ENCODE measurements at places on chromosomes 3 and 15.

- no peak for DNase-seq
These were observed 297.3 kb downstream of the DOCK3 start for GRCh38 chr3:50972029-50972428.

DNA sequence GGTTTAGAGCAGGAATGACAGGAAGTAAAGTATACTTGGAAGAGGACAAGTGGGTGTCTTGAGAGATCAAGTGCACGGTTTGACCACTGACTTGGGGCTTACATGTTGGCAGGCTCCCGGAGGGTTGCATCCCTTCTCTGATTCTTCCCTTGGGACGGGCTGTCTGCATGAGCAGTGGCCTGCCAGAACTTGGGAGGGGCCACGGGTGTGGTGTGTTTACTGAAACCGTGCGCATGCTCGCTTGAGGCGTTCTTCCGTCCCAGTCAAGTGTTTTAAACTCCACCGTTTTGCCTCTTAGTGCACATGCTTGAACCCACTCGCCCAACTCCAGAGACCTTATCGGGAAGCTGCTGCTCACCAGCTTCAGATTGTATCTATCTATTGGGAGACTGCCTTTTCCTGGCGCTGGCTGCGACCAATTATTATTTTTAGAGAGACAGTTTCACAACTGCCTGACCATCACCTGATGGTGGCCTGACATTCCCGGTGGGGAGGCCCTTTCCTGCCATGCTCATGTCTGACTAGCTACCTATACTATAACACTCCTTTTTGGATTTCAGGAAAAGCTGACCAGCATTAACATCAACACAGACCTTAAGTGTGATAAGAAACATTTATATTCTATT, 14.9 kb upstream of the C3orf22 start:
- DNase-seq, result no peak

- no peak for DNase-seq
These were observed 2.9 kb upstream of the RNF7 start for GRCh38 chr3:141735176-141735575.

DNA sequence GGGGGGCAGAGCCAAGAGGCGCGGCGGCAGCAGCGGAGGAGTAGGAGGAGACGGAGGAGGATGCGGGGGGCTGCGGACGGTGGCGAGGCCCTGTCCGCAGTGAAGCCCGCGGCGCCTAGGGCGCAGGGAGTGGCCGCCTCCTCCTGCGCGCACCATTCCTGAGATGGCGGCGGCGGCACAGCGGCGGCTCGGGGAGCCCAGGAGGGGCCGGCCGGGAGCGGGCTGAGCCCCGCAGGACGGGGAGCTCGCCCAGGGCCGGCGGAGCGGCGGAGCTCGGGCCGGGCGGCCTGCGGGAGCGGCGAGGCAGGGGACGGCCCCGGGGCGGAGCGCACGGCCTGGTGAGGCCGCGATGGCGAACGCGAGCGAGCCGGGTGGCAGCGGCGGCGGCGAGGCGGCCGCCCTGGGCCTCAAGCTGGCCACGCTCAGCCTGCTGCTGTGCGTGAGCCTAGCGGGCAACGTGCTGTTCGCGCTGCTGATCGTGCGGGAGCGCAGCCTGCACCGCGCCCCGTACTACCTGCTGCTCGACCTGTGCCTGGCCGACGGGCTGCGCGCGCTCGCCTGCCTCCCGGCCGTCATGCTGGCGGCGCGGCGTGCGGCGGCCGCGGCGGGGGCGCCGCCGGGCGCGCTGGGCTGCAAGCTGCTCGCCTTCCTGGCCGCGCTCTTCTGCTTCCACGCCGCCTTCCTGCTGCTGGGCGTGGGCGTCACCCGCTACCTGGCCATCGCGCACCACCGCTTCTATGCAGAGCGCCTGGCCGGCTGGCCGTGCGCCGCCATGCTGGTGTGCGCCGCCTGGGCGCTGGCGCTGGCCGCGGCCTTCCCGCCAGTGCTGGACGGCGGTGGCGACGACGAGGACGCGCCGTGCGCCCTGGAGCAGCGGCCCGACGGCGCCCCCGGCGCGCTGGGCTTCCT, at the start of gene GPR27:
GPR27 (plus strand) TSS at position 155 of the 909 bp plus-strand sequence; CDS start at position 350, 195 bp downstream.
- no peak for DNase-seq

- no peak for DNase-seq
These were observed 42.3 kb downstream of the MAP3K13 start for GRCh38 chr3:185405243-185405642.

DNA sequence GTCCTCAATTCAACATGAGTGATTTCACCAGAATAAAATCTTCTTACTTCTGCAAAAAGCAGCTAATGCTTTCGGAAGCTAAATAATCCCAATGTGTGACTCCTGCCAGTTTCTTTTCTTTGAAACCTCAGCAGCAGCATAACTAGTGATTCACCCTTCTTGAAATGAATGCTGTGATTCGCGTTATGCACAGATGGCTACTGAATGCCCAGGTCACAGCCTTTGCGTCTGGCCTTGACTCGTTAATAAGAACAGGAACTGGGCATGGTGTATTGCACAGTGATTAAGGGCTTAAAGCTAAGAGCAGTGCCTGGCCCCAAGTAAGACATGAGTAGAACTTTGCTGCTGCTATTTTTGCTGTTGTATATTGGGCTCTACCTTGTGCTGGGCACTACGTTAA, 19.0 kb downstream of the CGNL1 start:
- no peak for DNase-seq

GRCh38 chr3:187323091-187323490, 31.6 kb upstream of the MASP1 start:
- DNase-seq, result no peak

DNA sequence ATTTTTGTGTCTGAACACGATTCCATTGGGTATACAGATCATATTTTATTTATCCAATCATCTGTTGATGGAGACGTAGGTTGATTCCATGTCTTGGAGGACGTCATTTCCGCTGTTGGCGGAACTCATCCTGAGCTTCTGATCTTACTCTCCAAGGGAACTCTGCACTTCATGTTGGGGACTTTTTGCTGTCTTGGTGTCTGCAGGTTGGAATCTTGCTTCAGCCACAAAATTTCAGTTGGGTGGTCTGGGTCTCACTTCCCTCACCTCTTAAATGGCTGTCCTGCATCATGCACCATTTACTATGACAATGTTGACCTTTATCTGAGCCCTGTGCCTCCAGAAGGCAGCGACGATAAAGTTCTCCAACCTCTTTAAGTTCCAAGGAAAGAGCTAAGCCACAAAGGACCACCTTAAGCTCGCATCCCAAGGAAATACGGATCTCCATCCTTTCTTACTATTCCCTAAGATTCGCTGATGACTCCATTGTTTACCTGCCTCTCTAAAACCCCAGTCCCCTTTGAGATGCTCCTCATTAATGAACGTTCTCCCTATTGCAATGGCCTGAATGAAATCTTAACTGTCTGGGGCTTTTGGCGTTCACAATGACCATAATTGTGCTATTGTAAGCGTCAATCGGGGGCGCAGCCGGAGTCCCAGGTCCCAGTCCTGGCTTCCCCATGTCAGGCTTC, 23.1 kb upstream of the RNU6-1 start:
- DNase-seq, result no peak

DNA sequence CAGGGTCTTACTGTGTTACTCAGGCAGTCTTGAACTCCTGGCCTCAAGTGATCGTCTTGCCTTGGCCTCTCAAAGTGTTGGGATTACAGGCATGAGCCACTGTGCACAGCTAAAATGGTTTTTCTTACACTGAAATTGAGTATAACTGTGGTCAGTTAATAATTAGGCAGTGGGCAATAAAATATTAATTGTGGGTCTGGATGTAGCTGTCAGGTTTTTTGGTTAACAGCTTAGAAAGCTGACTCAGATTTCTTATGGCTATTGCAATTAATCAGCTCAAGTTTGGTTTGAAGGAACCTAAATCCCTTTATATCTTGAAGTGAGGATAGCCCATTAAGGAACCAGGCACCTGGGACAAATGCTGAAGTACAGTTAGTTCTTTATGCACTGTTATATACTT, 73.8 kb upstream of the LRRFIP2 start:
- no peak for DNase-seq

DNA sequence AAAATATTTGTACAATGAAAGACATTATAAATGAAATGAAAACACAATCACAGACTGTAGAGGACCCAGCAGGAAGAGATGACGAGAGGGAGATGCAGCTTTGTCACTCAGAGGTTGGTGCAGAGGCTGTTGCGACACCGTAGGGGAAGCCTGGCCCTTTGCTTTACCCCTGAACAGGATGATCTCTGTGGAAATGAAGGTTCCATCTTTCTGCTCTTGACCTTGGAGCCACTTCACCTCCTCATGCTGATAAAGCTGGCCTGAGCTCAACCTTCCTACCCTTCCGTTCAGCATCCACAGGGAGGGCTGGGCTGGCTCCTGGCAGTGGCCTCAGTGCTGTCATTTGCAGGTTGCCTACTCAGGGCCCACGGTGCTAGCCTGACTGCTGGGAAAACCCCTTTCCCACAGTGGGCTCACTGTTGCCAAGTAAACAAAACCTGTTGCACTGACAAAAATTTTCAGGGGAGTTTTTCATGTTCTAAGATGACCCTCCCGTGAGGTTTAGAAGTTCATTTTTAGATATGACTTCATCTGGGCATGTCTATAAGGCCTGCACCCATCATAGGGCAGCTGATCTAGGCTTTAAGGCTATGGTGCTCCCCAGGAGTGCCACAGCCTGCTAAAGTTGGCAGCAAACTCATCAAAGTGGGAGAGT, 3.0 kb upstream of the CD80 start:
- DNase-seq, result no peak

- DNase-seq, result no peak
These were observed 28.2 kb downstream of the PPP4R2 start for GRCh38 chr3:73024836-73025235.

- no peak for DNase-seq
These were observed 8.0 kb downstream of the CLDN16 start for GRCh38 chr3:190396001-190396400.

GRCh38 chr15:90814191-90814821, 54.1 kb upstream of the FURIN start:
- no peak for DNase-seq

GRCh38 chr3:135017003-135017893, 222.2 kb downstream of the EPHB1 start:
- no peak for DNase-seq

DNA sequence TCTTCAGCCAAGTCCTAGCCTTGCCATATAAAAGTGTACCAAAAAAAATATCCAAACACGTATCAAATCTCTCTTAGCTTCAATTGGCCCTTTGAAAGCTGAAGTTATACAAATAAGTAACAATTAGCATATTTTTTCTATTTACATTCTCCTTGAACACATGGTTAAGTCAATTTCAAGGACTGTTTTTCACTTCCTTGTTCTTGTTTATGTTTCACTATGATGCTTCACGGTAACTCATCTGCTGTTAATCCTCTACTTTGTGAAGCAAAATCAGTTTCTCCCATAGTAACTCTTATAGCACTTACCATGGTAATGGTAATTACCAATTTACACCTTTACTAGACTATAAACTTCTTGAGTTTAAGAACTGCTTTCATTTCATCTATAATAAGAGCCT, 10.6 kb upstream of the SPRED1 start:
- no peak for DNase-seq
